NCI-H2029 treated with DMSO at 0.1 percent for 48 hours (cell line): ENCODE measurements at places on chromosomes 7 and 10.
A peak's percentile ranks its signal among the peaks of the same experiment; 100 is the strongest.

DNA sequence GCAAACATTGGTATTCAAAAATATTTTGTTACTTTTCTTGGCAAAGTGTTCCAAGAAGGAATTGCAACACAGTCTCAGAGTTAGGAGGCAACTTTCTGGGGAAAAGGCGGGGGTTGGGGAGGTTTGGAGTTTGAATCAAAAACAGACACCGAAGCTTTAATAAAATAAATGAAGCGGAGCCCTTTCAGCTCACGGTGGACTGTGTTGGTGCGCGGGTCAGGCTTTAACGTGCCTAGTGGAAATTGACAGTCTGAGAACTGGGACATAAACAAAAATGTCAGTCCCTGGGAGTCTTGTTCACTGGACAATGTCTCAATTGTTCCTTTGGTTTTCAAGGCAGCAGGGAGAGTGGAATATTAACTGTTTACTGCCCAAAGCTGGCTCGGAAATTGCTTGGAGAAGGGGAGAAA lies 109.3 kb downstream of the TCF7L2 start:
- DNase-seq, result no peak

GRCh38 chr7:149489391-149490024 lies 8.1 kb downstream of the ZNF746 start:
- no peak for DNase-seq

GRCh38 chr7:8261711-8262695 lies at the start of gene ICA1:
ICA1 (minus strand) TSS chr7:8262167; CDS start chr7:8235926, 26,241 bp downstream.
- DNase-seq, result no peak

DNA sequence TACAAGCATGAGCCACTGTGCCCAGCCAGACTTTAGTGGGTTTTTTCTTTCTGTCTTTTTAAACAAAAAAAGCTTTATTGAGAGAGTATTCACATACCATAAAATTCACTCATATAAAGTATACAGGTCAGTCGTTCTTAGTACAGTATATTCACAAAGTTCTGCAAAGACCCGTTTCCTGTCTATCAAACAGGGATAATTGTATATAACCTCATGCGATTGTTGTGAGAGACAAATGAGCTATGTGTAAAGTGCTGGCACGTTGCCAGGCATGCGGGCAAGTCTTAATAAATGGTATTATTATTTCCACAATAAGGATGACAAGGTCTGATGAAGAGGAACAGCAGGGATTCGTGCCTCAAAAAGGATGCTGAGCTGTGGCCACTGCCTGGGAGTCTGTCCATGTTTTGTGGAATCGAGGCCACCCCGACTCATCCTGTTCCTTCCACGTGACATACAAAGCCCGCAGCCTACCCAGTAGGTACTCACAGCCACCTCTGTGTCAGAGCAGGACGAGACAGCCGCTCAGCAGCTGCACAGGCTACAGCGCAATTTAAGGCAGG lies 51.6 kb downstream of the SMKR1 start:
- peak; percentile 9 for DNase-seq

DNA sequence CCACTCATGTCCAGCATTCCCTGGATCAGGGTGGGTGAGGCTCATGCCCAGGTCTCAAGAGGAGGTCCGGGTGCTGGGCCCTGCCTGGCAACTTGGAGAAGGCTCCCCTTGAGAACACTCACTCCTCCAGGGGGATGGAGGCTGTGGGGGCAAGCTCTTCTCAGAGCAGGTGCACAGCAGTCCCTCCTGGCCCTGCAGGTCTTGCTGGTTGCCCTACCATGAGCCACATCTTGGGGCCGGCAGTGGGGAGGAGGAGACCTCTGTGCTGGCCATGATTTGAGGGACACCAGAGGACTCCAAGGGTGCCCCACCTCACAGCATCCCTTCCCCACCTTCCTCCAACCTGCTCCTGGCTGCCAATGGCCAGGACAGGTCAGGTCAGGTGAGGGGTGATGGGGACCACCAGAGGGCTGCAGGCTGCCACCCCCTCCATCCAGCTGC lies 87.4 kb upstream of the RET start:
- DNase-seq, result no peak

DNA sequence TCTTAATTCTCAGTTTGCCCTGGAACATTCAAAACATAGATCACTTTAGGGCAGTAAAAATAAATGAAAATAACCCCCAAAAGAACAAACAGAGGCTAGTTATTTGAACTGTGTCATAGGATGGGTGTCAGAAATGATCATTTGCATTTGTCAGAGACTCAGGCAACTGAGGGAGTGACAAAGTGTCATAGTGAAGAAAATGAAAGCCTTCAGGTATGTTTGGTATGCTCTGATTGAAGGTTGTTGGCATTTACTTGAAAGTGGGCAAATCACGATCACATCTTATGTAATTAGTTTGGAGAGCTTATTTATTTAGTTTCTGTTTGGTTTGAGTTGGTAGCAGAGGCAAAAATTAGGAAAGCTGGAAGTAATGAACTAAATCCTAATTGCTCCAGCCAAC lies 880.9 kb downstream of the ANKRD7 start:
- no peak for DNase-seq

GRCh38 chr10:49220679-49221078 lies 32.5 kb upstream of the TMEM273 start:
- no peak for DNase-seq

DNA sequence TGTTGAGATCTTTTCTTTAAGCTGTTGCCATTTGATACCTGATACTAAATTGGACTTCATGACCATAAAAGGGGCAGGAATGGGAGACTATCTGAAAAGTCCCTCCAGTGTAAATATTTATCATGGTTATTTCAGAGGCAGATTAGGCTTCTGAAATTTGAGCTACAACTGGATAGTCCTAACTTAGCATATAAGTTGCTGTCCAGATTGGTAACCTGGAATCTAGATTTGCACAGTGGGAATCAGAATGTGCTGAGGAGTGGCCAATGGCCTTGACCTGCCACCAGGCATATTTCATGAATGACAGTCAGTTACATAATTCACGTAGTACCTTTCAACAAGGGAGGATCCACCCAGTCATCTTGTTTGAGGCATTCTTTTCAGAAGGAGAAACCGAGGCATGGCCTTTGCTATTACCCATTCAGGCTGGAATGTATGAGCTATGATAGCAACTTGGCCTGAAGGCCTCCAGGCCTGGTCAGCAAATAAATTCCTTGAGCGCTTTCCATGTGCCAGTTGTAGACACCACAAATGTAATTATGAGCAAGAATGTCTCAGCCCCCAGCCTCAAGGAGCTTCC lies 80.0 kb downstream of the EEPD1 start:
- no peak for DNase-seq

DNA sequence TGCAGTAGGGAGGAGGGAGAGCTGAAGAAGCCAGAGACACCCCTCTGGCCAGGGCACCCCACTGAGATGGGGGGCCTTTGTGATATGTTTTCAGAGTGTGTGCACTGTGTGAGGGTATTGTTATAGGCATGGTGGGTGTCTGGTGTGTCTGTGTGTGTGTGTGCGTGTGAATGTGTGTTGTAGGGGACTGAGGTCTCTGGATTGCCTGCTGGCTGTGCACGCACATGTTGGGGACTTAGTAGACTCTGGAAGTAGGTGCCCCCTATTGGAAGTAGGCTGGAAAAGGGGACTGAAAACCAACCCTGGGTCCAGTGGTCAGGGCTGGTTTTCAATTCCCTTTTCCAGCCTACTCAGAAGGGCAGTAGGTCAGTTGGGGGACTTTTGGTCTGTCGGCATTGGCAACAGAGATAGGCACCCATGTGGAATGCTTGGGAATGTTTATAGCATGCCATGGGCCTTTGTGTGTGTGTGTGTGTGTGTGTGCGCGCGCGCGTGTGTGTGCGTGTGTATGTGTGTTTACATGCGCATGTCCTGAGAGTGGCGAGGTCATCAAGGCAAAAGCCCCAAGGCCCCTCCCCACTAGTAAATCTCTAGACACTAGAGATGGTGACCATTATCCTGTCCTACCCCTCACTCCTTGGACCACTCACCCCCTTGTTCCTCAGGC lies 78.8 kb downstream of the HIF1AN start:
- DNase-seq, result no peak

DNA sequence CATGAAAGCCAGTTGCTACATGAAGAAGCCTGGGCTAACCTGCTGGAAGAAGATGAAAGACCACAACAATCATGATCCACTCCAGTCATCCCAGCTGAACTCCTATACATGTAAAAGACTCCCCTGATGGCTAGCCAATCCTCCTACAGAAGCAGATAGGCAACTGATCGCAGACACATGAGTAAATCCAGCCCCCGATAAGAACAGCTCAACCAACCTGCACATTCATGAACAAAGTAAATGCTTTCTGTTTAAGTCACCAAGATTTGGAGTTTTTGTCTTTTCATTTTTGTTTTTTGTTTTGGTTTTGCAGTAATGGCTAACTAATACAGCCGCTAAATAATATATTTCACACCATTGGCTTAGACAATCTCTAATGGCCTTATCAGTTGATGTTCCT lies 53.7 kb downstream of the PRLHR start:
- DNase-seq, result no peak

DNA sequence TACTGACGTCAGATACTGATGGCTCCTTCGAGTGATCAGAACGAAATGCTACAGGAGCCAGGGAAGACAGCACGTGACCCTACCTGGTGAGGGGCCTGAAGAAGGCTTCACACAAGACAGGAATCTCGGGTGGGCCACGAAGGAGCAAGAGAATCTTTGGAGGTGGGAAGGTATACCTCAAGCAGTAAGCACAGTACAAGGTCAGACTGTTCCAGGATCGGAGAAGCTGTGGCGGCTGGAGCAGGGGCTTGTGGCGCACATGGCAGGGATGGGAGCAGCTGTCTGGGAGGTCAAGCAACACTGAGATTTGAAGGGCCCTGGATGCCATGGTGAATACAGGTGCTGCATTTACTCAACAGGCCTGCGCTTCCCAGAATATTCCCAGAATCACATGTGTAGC lies 45.4 kb downstream of the C10orf143 start:
- DNase-seq, result peak; percentile 3

GRCh38 chr10:54908019-54908418 lies 107.0 kb upstream of the PCDH15 start:
- no peak for DNase-seq

DNA sequence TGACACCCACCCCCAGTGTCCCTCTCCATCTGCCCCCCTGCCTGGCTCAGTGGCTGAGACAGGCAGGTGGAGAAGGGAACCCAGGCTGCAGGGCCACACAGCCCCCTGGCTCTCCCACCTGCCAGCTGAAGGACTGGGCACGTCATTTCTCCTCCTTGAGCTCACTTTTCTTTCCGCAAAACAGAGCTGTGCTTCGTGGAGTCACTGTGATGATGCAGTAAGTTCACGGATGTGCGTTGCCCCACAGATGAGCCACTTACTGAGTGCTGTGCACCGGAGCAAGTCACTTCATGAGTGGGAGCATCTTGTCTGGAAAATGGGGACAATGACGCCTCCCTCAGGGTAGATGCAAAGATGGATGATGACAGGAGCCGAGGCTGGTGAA lies 2.7 kb downstream of the OPN4 start:
- no peak for DNase-seq

- no peak for DNase-seq
Measured at GRCh38 chr7:157017603-157018327, 7.3 kb upstream of the MNX1 start.

DNA sequence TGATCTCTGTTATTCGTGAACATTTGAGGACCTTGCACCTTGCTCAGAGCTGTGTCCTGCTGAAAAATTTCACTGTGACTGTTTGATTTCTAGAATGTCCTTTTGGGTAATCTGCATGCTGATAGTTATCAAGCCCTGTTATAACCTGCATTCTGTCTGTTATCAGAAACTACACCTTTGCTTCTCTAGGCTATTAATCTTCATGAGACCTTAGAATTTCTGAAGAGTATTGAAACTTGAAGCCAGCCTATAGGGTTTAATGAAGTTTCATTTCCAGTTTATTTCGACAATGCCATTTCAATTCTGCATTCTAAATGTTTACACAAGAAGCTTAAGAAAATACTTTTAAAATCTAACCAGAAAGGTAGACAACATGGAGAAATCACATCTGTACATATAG lies 856.2 kb downstream of the SORCS1 start:
- no peak for DNase-seq

DNA sequence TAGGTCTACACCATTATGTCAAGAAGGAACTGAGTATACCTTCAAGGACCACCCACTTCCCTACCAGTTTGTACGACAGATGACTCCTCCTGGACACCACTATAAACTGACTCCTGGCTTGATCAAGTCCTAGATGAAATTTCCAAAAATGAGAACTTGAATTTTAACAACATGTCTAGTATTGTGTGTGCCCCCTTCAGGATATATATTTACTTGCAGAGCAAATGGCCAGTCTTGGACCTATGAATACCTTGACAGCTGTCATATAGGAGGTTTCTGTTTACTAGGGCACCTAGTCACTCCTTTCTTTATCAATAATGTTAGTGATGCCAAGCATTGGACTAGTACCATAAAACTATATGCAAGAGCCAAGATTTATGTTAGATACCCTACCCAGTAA lies 94.1 kb upstream of the TMEM26 start:
- no peak for DNase-seq

GRCh38 chr7:67267914-67268313 lies 271.3 kb downstream of the TYW1 start:
- no peak for DNase-seq

GRCh38 chr7:46619723-46620310 lies 698.7 kb upstream of the IGFBP3 start:
- no peak for DNase-seq
